Smooth muscle cell of the coronary artery (primary cell): ENCODE measurements at places on chromosomes 12 and 14. TPM values are rescaled to one million over a fixed set of nuclear protein-coding genes. Genes with fewer than 3 reads are reported as not detected.

KRT79 gene
- not detected in 2 replicates for total RNA-seq

KLRC4 gene
- total RNA-seq: not detected in 2 replicates

TMEM119 gene
- total RNA-seq: 6.1 and 102 TPM in 2 replicates

LMBR1L gene
- total RNA-seq: 47.4 and 52.5 TPM in 2 replicates

GPR135 gene
- 0.82 and 2.6 TPM in 2 replicates for total RNA-seq

LRRC10 gene
- not detected in 2 replicates for total RNA-seq

MANSC1 gene
- 0.47 and 1.8 TPM in 2 replicates for total RNA-seq

ETFBKMT gene
- total RNA-seq: 2.2 and 3.6 TPM in 2 replicates

HOXC4 gene
- not detected in 2 replicates for total RNA-seq

CCDC196 gene
- total RNA-seq: not detected in 2 replicates

HCAR2 gene
- total RNA-seq: under 0.01 TPM in 1 of 2 replicates, not detected in the other

SUPT16H gene
- 59.1 and 84.8 TPM in 2 replicates for total RNA-seq

GPRC5A gene
- total RNA-seq: 0.82 and 11.6 TPM in 2 replicates

CYP27B1 gene
- 0.68 TPM in 1 of 2 replicates, not detected in the other for total RNA-seq

PTPRQ gene
- 0.08 and 0.23 TPM in 2 replicates for total RNA-seq

EIF2B2 gene
- total RNA-seq: 50.8 and 53.7 TPM in 2 replicates

LTBP2 gene
- 99.9 and 429 TPM in 2 replicates for total RNA-seq

MIPOL1 gene
- total RNA-seq: 7.6 and 8.4 TPM in 2 replicates

OR6C2 gene
- total RNA-seq: not detected in 2 replicates

RPGRIP1 gene
- under 0.01 TPM in 1 of 2 replicates, not detected in the other for total RNA-seq

KDM5A gene
- total RNA-seq: 41.1 and 49.3 TPM in 2 replicates

TAS2R42 gene
- not detected in 2 replicates for total RNA-seq

SERPINA9 gene
- not detected in 2 replicates for total RNA-seq

ESRRB gene
- total RNA-seq: not detected in 2 replicates

KRT6C gene
- total RNA-seq: not detected in 2 replicates

FAIM2 gene
- total RNA-seq: 0.38 and 41.0 TPM in 2 replicates

KNTC1 gene
- total RNA-seq: 6.3 and 10.1 TPM in 2 replicates

FOXM1 gene
- 0.47 and 3.8 TPM in 2 replicates for total RNA-seq

SIX1 gene
- 0.45 and 1.1 TPM in 2 replicates for total RNA-seq

ACYP1 gene
- 8.3 and 8.5 TPM in 2 replicates for total RNA-seq

COCH gene
- 0.12 and 0.15 TPM in 2 replicates for total RNA-seq

SERPINA1 gene
- 0.08 TPM in 1 of 2 replicates, not detected in the other for total RNA-seq

TOMM20L gene
- not detected in 2 replicates for total RNA-seq

ADGRD1 gene
- 0.15 and 37.2 TPM in 2 replicates for total RNA-seq

OTUB2 gene
- 1.3 and 1.5 TPM in 2 replicates for total RNA-seq

PLEKHG7 gene
- not detected in 2 replicates for total RNA-seq

INSM2 gene
- total RNA-seq: not detected in 2 replicates

GPRC5D gene
- 0.12 TPM in 1 of 2 replicates, not detected in the other for total RNA-seq
